GM19239 (cell line): ENCODE measurements at places on chromosomes 3 and 15.

- DNase-seq: no peak
These were observed 21.5 kb upstream of the KCNMB3 start for GRCh38 chr3:179272385-179272784.

DNA sequence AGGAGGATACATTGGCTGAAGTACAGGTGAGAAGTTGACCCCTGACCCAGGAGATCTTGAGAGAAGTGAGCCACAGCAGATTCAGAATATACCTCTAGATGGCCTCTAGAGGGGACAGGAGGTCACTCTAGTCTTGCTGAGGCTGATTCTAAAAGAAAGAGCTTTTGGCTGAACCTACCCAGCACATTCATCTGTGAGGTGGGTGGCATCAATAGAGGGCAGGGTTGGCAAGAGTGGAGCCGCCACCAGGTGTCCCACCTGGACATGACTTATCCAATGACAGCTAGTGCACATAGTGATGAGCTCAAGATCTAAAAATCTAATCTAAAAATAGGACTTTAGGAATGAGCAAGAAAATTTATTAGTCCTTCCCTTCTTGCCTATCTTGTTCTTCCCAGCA is 51.6 kb downstream of the CYP19A1 start:
- DNase-seq: no peak

DNA sequence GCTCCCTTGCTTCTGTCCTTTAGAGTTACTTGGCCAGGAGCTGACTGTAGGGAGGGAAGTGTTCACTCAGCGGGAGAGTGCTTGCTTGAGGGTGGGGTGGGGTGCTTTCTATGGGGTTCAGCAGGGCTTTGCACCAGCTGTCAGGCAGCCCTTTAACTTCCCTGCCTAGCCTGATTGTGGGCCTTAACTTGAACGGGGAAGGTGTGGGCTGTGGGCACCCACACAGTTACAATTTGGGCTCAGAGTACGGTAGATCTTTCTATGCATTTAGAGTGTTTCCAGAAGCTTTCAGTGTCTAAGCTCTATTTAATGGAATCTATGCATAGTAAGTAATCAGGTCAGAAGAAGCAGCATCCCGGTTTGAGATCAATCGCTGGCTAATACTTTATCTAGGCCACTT is 48.2 kb upstream of the SKOR1 start:
- no peak for DNase-seq

DNA sequence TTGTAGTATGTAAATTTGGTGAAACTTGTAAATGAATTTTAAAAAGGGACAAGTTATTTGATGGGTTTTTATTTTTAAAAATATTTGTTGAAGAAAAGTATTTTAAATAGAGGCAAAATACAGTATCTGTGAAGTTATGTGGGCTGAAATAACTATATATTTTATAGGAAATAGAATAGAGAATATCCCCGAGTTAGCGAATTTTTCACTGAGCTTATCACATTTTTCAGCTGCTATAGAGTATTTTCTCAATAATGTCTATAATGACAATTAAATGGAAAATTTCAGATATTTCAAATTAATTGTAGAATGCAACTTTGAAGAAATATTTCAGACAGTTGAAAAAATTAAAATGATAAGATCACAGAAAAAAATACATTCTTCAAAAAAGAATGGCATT is 166.4 kb upstream of the TP63 start:
- no peak for DNase-seq

DNA sequence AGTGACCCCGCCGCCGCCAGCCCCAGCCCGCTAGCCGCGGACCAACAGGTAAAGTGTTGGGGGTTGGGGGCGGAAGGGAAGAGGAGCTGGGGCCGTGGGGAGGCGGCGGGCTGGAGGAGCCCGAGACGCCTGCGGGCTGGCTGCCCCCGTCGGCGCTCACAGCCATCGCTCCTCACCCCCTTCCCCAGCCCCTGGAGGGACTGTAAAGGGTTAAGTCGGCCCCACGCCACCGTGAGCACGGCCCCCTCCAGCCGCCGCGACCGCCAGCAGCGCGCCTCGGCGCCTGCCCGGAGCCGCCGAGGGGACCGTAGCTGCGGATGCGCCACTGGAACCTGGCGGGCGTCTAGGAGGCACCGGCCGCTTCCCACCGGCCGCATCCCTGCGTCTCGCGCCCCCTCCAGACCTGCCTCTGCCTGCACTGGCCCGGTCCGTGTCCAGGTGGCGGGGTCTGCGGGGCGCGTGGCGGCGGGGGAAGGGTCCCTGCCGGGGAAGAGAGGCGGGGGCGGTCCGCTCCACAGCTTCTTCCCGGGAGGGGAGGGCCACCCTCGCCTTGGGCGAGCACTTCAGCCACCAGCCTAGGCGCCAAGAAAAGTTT is 522 bp downstream of the MED12L start:
- DNase-seq: peak; percentile 15

GRCh38 chr3:11499144-11499543 is 144.6 kb downstream of the VGLL4 start:
- no peak for DNase-seq

DNA sequence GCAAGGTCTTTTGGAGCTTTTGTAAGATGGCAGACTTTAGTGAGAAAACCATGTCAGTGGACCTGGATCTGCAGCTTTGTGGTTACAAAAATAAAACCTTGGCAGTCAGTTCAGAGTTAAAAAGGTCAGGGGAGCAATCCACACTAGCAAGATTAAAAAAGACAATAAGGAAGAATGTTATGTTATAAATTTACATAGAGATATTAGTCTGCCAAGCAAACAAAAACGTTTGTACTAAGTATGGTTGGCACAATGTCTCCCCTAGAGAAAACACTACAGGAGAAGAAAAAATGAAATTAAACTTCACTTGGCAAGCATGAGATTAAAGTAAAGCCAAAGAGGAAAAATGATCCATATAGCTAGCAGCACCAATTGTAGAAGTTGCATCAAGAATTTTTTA is 205.0 kb downstream of the LSAMP start:
- DNase-seq: no peak

- DNase-seq: no peak
These were observed 57.5 kb downstream of the P2RY1 start for GRCh38 chr3:152892446-152892845.

- peak; percentile 31 for DNase-seq
These were observed 24.7 kb downstream of the MYO5A start for GRCh38 chr15:52503788-52504496.

- DNase-seq: no peak
These were observed 475.4 kb upstream of the CNTN3 start for GRCh38 chr3:75089841-75090240.

DNA sequence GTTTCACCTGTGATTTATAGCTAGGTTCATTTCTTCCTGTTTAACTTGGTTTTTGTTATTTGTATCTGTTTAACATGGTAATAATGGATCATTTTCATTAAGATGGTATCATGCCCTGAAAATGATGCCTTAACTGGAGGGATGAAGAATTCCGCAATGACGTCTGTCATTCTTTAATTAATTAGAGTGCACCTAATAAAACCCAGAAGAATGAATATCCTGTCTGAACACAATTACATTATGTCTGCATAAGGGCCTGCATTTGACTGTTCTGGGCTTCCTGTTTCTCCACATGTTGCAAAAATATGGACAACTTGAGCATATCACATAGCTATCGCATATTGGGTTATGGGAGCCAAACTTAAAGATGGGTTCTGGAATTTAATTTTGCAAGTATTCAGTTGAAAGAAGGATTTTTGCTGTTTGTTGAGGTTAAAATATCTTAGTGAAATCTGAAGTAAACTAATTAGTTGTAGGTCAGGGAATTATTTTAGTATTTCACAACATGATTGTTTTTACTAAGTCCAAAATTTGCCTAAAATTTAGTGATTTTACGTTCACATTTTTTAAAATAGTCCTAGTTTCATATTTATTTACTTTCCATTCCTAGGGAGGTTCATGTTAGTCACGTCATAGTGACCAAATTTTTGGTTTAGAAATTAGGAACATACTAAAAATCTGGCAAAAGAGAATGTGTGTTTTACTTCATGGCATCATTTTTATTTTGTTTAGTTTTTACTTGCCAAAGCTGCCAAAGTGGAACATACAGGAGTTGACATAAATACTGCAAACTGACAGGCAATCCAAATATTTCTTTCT is 321.0 kb upstream of the TGFBR2 start:
- no peak for DNase-seq

DNA sequence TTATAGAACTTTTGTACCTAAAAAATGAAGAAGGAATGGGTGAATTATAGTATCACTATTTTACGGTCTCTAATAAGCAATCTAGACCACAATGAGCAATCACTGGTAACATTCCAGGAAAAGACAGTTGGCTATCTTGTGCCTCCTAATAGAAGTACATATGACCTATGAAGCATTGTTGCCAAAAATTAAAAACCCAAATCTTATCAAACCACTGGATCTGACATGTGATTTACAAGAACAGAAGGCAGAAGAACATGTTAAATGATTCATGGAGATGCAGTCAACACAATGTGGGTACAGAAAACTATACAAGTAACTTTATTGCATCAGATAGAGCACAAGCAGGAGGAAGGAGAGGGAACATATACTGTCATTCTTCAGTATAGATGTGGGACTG is 14.5 kb upstream of the HYKK start:
- DNase-seq: no peak

DNA sequence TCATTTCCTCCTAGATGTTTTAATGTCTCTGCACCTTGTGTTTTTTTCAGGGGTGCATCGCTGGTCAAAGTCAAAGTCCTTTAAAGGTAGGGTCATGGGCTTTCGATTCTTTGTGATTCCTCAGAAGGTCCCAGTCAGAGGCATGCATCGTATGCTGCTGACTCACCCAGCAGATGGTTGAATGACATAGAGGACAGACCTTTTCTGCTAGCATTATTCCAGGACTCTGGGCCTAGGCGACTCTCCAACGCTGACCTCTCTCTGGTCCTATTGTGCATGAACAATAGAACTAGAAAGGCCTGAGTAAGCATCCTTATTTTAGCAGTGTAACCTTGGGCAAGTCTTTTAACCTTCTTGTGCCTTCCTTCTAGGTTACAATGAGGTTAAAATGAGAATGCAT is 75.9 kb downstream of the DGKG start:
- no peak for DNase-seq

DNA sequence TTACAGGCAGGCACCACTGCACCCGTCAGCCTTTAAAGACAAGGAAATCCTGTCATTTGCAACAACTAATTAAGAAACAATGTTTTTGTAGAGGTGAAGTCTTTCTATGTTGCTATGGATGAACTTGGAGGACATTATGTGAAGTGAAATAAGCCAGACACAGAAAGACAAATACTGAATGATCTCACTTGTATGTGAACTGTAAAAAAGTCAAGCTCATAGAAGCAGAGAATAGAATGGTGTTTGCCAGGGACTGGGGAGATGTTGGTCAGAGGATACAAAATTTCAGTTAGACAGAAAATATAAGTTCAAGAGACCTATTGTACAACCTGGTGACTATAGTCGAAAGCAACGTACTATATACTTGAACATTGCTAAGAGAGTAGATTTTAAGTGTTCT is 27.2 kb upstream of the ARPIN start:
- DNase-seq: no peak

GRCh38 chr3:38562467-38562925 is 66.4 kb downstream of the EXOG start:
- no peak for DNase-seq

GRCh38 chr3:64149886-64150285 is 75.4 kb downstream of the PRICKLE2 start:
- no peak for DNase-seq

DNA sequence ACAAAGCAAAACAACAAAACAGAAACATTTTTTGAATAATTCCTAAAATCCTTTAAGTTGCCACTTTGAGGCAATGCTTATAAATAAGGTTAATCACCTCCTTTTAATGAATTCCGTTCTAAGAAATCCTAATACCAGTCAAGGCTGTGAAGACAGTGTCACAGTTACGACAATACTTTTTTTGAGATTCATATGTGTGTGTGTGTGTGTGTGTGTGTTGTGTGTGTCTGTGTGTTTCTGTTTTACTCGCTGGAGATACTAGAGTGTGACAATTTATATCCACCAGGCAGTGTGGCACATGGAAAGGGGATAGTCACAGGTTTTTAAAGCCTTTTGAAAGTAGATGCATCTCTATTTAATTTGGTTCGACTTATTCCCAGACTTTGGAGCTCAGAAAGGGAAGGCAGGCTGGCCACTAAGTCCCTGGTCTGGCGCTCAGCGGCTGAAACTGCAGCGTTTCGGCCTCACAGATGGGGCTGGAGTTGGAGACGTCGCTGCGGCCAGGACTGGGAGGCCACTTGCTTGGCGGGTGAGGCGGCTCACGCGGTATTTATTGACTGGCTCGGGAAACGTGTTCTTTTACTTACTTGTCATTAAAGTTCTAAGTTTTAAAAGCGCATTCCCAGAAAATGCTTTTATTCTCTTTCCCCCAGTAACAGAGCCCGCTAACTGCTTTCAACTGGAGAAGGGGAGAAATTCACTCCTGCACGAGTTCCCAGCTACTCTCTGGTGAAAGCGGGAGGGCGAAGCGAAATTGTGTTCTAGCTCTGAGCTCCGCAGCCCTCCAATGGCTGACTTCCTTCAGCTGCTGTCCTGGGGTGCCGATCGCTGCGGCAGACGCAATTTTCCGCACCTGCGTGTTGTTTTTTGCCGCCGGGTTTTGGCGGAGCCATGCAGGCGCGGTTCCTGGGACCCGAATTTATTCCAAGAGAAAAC is 13.7 kb downstream of the ZIC1 start:
- no peak for DNase-seq

GRCh38 chr15:28002136-28002861 is 96.8 kb downstream of the OCA2 start:
- no peak for DNase-seq

GRCh38 chr3:138135146-138135832 is 3.1 kb upstream of the A4GNT start:
- no peak for DNase-seq

- no peak for DNase-seq
These were observed 95.7 kb downstream of the RORA start for GRCh38 chr15:61133361-61133760.

DNA sequence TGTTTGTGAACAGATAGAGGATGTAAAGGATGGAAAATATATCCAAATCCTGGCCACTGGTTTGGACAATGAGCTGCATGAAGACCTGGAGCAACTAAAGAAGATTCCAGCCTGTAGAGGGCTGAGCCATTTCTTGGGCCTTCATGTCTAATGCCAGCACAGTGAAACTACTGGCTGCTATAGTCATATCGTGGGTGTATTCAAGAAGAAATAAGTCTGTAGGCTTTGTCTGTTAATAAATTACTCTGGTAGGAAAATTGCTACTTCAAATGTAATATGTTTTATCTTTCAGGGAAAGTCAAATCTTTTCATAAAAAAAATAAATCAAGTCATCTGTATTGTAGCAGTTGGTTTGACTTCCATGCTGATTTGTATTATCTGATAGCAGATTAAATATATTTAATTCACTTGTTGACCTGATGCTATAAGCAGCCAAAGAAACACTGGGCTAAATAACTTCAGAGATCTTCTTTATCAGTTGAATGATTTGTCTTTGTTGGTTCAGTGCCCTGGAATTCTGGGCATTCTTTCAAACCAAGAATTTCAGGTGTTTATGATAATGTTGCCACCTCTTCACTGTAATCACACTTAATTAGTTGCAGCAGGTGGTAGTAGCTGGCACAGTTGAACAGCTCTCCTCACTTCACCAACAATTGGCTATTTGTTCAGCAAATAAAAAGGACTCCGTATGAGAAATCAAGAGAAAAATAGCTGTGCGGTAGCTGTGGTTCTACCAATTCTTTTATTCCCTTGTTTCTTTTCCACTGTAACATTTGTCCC is 1109.5 kb downstream of the NSUN3 start:
- no peak for DNase-seq
